Activated T-cell treated with anti-CD3 and anti-CD28 coated beads for 1 hour (primary cell): ENCODE measurements at places on chromosomes 16 and 17.
A peak's percentile ranks its signal among the peaks of the same experiment; 100 is the strongest.

DNA sequence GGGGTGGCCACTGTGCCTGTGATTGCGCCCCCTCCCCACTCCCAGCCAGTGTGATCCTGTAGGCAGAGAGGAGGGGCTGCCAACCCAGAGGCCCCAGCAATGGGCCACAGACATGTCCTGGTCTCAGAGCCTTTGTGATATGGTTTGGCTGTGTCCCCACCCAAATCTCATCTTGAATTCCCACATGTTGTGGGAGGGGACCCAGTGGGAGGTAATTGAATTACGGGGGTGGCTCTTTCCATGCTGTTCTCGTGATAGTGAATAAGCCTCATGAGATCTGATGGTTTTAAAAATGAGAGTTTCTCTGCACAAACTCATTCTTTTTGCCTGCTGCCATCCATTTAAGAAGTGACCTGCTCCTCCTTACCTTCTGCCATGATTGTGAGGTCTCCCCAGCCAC, 56.8 kb upstream of the ZNF469 start:
- no peak for DNase-seq

DNA sequence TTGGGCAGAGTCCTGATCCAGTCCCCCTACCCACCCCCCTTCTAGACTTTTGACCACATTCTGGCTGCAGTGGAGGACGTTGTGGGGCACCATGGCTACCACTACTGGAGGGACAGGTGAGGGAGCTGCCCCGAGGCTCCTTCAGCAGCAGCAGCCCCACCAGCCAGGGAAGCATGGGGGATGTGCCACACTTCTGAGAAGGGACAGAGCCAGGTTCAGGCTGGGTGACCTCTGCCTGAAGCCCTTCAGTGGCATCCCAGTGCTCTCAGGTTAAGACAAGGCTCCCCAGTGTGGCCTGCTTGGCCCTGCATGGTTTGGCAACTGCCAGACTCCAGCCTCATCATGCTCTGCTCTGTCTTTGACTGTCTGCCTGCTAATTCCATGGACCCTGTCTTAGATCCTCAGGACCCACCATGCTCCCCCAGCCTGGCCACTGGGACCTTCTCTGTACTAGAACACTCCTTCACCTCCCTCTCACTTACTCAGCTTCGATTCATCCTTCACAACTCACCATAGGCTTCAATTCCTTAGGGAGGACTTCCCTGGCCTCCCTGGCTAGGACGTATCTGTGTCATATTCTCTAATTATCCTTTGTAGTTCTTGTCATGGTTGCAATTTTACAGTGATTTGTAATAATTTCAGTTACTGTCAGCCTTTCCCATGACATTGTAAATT, 8.8 kb downstream of the SLC9A5 start:
- DNase-seq: no peak

DNA sequence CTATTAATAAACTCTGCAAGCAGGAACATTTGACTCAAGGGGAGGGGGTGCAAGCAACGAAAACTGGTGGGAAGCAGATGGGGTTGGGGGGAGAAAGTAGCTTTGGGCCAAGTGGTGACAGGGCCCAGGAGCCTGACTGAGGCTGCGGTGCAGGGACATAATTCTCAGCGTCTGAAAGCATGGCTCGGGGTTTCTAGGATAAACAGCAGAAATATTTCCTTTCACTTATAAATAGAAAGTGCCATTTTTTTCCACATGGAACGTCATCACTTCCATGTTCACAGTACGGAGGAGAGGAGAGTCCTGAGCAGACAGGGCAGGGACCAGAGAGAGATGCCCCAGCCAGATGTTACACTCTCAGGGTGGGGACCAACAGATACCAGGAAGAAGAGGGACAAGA, 197.1 kb downstream of the ZFHX3 start:
- no peak for DNase-seq

GRCh38 chr17:78974635-78975591, 4.8 kb downstream of the LGALS3BP start:
- DNase-seq: no peak

DNA sequence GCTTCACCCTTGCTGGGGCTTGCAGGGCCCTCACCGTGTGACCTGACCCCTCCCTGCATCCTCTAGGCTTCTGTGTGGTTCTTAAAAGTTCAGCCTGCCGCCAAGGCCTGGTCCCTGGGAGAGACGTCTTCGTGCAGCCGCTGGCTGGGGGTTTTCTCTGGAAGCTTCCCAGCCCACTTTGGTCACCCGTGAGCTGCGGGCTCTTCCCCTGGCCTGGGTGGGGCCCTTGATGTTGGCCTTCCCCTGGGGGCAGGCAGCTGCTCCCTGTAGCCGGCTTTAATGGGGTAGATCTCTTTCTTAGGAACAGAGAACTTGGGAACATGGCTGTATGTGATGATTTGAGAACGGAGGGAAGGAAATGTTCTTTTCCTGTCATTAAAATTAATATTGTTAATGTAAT, 32.7 kb downstream of the ZNF750 start:
- no peak for DNase-seq

DNA sequence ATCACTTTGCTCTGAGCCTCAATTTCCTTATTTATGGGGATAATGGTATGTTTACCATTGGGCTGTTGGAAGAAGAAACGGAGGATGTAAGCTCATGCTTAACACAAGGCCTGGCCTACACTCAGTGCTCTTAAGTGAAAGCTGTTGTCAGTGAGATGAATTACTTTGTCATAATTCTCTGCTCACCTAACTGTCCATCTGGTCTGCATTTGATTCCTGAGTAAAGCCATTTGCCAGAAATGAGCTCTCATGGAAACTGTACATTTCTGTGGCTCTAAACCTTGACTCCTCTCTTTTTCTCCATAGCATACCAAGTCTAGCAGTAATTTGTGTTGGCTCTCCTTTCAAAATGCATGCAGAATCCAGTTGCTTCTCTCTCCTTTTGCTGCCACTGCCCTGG, 445.7 kb downstream of the UTP18 start:
- DNase-seq: no peak

GRCh38 chr17:77719806-77720205, 238.7 kb upstream of the TNRC6C start:
- no peak for DNase-seq

- no peak for DNase-seq
These were observed 427 bp upstream of the NLK start for GRCh38 chr17:28041844-28042656.

- no peak for DNase-seq
These were observed 60.2 kb downstream of the KNOP1 start for GRCh38 chr16:19657831-19658230.

DNA sequence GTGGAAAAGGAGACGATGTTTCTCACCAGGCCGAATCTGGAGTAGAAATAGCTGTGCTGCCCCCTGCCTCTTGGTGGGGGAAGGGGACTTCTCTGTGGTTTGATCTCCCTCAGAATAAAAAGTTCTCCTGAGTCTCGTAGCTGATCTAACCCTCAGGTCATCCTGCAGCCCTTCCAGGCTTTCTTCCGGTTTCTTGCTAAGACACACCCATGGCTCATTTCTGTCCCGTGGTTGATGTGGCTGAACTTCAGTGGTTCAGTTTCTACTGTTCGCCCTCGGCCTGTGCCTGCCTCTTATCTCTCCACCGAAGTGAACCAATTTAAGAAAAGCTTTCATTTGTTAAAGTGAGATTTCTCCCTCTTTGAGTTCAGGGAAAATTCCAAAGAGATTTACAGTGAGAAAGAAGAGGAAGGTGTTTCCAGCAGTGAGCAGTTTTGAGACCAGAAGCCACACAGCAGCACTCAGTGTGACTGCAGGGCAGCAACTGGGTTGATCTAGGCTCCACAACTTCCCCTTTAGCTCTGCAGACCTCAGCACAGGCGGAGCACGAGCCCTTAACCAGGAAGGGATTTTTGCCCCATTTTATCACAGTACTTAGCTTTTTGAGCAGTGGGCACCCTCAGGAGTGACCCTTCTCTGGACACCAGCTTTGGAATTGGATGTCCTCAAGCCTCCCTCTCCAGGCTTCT, 34.9 kb upstream of the CACNG5 start:
- DNase-seq: no peak

GRCh38 chr16:15704545-15704987, 54.5 kb downstream of the NDE1 start:
- peak; percentile 75 for DNase-seq

DNA sequence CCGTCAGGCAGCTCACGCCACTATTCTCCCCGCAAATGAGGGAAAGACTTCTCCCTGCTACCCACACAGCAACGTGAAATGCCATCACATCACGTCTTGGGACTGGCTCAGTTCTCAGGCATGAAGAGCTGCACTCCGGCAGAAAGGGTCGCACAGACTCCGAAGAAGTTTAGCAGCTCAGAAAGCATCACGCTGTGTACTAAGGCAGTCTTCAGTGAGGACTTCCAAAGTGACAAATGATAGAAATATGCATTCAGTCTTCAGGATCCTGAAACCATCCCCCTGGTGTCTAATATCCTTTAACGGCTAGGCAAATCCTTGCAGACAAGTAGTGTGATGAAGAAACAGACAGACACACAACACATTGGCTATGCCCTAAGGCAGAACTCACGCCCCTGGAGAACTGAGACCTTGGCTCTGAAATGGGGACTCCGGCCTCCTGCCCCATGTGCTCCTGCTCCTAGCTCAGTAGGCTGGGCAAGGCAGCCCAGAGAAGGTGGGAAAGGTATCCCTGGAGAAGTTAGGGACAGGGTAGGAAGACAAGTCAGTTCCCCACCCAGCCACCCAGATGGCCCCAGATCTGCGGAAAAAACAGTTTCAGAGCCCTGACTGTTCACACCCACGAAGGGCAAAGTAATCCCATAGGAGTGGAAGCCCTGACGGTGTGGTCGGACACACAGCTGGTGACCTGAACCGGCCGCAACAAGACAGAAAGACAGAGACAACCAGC, 1.6 kb downstream of the XYLT1 start:
- no peak for DNase-seq

- DNase-seq: no peak
These were observed 77.1 kb upstream of the WSB1 start for GRCh38 chr17:27216836-27217235.

- no peak for DNase-seq
These were observed 80.4 kb upstream of the IRX3 start for GRCh38 chr16:54366943-54367342.

- no peak for DNase-seq
These were observed 87.0 kb upstream of the FBXO47 start for GRCh38 chr17:39054111-39054645.

DNA sequence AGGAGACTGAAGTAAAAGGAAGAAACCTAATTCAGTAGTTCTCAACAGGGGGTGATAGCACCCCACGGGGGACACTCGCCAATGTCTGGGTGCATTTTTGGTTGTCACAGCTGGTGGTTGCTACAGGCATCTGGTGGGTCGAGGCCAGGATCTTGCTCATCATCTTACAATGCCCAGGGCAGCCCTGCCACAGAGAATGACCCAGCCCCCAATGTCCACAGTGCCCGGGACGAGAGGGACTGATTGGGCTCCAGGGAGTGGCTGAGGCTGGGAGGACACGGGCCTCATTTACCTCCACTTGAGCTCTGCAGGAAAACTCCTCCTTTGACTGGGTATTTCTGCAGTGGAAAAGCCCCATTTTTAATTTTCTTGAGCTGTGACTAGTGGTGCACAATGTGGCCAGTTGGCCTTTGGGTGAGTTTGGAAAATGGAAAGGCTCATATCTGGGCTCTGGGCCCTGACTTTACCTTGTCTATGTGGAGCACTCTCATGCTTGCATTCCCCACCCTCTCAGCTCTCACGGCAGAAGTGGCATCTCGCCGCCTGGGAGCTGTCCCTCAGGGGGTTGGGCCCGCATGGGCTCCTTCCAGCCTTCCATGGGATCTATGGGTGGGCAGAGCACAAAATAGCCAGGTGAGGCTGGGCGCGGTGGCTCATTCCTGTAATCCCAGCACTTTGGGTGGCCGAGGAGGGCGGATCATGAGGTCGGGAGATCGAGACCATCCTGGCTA, 37.7 kb upstream of the IRF8 start:
- no peak for DNase-seq

- DNase-seq: no peak
These were observed 16.6 kb downstream of the ENDOV start for GRCh38 chr17:80431246-80432195.

- DNase-seq: no peak
These were observed 81.5 kb downstream of the CA4 start for GRCh38 chr17:60231234-60231633.

DNA sequence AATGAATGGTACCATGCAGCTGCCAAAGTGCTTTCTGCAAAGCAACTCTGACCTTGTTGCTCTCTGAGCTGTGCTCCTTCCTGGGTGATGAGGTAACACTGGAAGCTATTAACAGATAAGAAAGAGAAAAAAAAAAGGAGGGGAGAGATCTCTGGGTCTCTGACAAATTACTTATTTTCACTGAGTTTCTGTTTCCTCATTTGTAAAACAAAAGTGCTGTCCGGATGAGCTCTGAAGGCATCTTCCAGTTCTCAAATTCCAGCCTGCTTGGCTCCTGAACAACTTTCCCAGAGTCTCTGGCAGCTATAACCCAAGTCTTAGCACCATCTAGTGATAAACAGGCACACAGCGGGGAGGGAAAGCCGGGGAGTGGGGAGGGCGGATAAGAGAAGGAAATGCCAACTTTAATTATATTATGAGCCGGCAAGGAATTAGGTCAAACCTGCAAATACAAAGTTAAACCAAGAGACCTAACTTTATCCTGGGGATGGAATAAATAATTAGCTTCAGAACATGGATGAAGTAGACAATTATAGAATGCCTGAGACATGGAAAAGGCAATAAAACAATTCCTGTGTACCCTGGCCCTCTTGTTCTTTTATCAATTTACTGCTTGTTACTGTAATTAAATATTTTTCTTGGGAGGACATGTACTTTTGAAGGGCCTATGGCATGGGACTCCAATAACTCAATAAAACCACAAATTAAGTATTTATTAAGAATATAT, 61.3 kb upstream of the KIFC3 start:
- DNase-seq: no peak

- DNase-seq: no peak
These were observed 818.2 kb downstream of the KCNJ18 start for GRCh38 chr17:22510504-22510903.

DNA sequence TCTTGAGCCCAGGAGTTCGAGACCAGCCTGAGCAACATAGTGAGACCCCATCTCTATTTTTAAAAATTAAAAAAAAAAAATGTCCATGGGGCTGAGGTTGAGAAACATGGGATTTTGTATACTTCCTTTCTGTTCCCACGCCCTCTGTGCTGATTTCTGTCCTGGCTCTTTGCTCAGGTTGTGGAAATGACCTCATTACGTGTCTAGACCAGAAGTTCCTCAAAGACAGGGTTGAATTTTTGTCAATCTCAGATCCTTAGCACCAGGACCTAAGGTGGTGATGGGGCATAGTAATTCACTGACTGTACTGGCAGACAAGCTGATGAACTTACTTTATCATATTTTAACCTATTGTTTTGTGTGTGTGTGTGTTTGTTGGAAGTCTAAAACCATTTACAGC, 11.2 kb upstream of the HNF1B start:
- no peak for DNase-seq
